ENCODE measurements at places on chromosomes 1 and 21.

DNA sequence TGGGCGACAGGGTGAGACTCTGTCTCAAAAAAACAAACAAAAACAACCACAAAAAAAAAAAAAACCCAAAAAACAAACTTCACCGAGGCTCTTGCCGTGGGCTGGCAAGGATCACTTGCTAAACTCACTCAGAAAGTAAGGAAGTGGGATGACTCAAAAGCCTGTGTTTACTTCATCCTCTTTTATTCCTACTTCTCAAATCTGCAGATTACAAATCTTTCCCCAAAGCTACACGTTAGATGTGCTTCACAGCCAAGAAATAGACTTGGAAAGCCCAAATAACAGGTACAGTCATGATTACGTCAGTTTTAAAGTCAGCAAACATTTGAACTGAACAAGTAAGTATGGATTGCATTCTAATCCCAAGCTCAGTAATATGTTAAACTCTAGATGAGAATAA is 359.3 kb downstream of the ADGRL2 start:
- DNase-seq = no peak

DNA sequence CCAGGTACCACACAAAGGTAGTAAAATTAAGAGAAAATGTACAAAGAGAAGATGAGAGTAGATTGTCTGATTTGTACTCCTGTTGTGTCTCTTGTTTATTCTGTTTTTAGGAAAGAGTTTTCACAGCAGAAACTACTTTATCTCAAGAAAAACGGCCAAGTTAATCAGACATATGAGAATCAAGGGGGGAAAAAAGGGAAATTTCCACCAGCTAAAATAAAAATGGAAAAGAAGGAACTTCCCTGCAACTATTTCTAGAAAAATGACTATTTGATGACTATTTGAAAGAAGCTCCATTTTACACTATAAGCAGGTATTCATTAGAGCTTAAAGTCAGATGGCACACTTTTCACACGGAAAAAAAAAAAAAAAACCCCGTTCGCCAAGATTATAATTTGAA is 56.5 kb downstream of the EPRS1 start:
- DNase-seq = no peak

GRCh38 chr1:94512816-94513215 is 28.7 kb downstream of the F3 start:
- DNase-seq = no peak

GRCh38 chr1:32884032-32884372 is 2.3 kb upstream of the HPCA start:
- no peak for DNase-seq

DNA sequence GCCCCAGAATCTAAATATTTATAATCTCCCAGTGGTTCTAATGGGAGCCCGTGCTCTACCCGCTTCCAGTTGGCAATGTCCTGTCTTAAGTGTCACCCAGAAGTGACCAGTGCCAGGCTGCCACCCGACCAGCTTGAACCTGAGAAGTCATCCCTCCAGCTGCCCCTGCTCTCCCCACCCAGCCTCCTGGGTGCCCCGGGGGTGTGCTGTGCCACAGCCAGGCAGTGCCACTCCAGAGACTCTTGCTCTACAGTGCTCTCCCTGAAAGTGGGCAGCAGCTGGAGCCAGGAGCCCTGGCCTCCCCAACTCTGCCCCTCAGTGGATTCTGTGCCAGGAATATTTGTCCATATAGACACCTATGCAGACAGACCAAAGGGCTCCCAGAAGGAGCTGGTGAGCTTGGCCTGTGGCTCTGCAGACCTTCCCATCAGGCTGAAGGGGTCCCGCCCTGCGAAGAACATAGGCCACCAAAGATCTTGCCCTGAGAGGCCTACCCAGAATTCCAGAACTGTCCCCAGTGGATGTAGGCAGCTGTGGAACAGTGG is 9.0 kb upstream of the EPS8L3 start:
- DNase-seq = no peak

- DNase-seq = no peak
Measured at GRCh38 chr1:112515311-112516009, 6.7 kb downstream of the WNT2B start.

DNA sequence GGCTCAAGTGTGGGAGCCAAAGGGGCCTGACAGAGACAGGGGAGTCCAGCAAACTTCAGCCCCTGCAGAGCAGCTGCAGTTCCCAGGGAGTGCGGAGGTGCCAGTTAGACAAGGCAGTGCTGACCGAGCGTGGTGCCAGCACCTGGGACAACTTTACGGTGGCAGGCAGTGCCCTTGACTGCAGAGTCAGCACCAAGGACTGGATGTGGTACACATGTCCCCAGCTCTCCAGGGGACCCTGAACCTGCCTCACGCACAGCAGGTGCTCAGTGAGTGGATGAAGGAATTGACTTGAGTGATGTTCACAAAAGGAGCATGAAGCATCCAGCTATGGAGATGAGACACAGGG is 296.5 kb downstream of the SIPA1L2 start:
- no peak for DNase-seq

DNA sequence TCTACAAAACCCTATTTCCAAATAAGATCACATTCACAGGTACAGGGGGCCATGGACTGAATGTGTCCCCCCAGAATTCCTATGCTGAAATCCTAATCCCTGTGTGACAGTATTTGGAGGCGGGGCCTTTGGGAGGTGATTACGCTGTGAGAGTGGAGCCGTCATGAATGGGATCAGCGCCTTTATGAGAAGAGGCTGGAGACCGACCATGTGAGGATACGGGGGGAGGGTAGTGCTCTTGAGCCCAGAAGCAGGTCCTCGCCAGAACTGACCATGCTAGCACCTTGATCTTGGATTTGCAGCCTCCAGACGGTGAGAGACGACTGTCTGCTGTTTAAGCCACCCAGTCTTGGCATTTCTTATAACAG is 23.8 kb upstream of the KIF26B start:
- DNase-seq = no peak

DNA sequence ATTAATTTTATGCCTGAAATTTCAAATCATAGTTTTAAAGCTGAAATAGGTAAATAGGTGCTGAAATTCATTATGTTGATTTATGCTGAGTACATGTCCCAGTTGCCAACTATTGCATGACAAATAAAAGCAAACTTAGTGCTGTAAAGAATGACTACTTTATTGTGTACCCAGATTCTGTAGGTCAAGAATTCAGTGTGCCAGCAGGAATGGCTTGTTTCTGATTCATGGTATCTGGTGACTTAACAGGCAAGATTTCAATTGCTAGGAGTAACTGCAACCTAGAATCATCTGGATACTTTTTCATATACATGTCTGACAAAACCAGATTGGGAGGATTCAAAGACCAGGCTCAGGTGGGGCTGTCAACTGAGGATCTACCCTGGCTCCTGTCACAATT is 678.4 kb upstream of the ADAMTS5 start:
- no peak for DNase-seq

DNA sequence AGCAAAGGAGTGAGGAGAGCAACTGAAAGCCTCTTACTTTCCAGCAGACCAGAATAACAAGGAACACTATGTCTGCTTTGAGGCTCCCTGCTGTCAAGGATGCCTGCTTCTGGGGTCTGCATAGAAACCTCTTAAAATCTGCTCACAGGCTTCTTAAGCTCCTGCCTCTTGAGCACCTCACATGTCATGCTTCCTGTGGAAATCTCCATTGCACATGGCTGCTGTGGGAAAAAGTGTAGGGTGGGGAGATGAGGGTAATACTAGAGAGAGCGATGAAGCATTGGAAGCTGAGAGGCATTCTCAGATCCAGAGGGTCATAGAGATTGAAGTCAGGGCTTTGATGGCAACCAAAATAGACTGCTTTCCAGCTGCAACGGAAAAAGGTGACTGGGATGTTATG is 6.2 kb upstream of the HLX start:
- DNase-seq = no peak

GRCh38 chr1:10829067-10829818 is 32.8 kb upstream of the CASZ1 start:
- DNase-seq = no peak

DNA sequence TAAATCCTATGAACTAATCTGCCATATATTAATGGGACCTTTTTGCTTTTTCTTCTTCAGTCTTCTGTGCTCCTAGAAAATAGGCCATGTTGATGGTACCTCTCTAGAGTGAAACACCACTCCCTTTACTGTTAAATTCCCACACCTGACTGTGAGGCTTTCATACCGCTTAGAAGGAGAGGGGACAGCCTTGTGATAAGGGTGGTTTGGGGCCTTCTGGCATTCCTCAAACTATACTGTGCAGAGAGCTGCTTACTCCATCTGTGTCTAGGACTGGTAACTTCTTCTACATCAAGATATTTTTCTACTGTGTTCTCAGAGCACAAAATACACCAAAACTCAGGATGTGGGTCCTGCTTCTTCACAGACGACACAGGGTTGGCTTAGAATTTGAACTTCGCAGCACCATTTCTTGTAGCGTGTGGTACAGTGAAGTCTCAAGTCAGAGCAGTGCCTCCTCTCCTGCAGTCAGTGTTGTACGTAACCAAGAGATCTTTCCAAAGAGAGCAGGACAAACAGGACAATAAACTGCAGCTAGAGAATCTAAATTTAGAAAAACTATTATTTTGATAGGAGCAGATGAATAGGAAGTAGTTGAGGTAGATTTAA is 43.8 kb downstream of the MACO1 start:
- no peak for DNase-seq

DNA sequence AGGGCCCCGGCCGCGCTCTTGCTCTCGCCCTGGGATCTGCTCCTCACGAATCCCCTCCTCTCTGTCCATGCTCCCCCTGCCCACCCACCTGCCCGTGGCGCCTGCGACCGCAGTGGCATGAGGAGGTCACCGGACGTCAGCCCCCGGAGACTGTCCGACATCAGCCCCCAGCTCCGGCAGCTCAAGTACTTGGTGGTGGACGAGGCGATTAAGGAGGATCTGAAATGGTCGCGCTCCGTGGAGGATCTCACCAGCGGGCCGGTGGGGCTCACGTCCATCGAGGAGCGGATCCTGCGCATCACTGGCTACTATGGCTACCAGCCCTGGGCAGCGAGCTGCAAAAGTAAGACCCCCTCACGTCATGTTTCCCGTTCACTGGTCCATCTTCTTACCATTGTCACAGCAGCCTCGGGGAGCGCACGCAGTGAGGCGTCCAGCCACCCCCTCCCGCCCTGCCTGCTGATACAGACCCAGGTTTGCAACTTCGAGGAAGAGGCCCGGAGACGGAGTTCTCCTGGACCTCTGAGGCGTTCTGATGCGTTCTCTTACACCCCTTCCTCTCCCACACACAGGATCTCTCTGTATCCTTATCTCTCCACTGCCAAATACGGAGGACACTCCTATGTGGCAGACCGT is 1.1 kb downstream of the SLC35F3 start:
- no peak for DNase-seq

DNA sequence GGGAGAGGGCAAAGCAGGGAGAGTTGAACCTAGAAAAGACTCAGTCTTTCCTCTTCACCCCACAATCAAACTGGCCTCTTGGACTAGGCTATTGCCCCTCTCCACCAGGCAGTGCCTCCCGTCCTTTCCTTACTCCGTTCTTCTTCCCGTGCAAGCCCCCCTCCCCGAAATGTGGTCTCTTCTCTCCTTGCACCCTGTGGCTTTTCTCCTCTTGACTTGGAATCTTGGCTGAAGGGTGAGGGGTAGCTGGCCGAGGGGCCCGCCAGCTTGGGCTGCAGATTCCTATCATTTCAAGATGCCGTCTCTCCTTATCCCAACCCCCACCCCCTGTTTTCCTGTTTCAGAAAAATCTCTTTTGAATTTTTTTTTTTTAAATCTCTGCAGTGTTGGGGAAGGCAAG is 1.6 kb downstream of the WNT2B start:
- DNase-seq = no peak

DNA sequence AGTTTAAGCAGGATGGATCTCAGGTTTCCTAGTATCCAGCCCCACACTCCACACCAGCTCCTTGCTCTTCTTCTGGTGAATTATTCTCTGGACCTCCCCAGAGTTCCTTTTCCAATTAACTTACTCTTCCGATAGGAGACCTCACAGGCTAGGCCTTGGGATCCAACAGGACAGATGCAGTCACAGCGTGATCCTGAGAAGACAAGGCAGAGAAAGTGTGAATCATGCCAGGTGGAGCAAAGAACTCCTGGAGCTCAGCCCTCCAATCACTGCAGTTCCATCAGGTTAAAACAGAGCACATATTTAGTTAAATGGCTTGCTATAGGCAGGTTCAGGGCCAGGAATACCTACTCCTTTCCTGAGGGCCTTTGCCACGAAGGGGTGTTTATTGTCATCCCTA is 34.1 kb downstream of the C8B start:
- no peak for DNase-seq

DNA sequence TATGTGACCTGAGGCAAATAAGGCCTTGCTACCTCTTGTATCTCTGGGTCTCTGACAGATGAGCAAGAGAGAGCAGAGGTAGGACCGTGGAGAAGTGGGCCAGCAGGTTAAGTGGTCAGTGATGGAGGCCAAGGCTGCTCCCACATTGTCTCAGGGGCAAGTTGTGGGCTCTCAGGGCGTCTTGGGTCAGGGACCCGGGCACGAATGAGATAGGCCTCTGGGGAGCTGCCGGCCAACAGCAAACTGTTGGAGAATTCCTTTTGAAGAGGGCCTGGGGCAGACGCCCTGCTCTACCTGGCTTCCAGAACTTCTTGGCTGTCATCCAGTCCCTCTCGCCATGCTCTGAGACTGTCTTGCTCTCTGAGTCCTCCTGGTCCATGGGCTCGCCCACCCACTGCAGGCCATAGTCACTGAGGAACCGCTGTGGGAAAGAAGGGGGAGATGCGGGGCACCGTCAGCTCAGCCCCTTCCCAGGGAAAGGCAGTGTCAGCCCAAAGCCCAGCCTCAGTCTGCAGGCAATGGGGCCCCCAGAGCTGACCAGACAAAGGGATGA is 12.4 kb downstream of the UBXN11 start:
- no peak for DNase-seq

GRCh38 chr21:41337515-41337914 is 20.9 kb downstream of the FAM3B start:
- no peak for DNase-seq

DNA sequence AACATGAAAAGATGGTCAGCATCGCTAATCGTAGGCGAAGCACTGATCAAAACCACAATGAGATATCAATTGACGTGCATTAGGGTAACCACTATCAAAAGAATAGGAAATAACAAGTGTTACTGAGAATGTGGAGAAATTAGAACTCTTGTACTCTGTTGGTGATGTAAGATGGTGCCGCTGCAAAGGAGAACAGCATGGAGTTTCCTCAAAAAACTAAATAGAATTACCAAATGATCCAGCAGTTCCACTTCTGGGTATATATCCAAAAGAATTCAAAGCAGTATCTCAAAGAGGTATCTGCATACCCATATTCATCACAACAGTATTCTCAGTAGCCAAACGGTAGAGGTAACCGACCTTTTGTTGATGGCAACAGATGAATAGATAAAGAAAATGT is 8.3 kb upstream of the CD101 start:
- DNase-seq = no peak

DNA sequence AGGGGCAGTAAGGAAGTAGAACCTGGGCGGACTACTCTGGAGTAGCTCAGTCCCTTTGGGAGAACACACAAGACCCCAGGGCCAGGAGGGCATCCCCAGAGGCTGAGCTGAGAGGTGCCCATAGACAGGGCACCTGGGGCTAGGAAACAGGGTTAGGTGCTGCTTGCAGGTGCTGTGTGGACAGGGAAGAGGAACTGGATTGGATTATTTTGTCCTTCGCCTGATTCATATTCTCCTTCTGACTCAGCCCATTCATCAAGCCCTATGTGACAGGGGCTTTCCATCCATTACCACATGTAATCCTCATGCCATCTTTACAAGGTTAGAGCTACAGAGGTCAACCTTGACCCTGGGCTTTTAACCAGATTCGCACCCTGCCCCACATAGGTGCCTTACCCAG is 183.9 kb downstream of the C1orf94 start:
- no peak for DNase-seq
